Esophagus muscularis mucosa (tissue), 4 donors: ENCODE measurements at places on chromosomes 1 and 21. TPM values are rescaled to one million over a fixed set of nuclear protein-coding genes. Genes with fewer than 3 reads are reported as not detected.

Gene PADI2
- 0.39 TPM for total RNA-seq

Gene UTS2
- total RNA-seq: not detected

Gene PLA2G5
- total RNA-seq: 23.9 TPM

Gene IVL
- not detected for total RNA-seq

Gene IQGAP3
- total RNA-seq: 0.50 TPM

Gene HSPA6
- total RNA-seq: 2.8 TPM

Gene ISG15
- 40.3 TPM for total RNA-seq

DNA sequence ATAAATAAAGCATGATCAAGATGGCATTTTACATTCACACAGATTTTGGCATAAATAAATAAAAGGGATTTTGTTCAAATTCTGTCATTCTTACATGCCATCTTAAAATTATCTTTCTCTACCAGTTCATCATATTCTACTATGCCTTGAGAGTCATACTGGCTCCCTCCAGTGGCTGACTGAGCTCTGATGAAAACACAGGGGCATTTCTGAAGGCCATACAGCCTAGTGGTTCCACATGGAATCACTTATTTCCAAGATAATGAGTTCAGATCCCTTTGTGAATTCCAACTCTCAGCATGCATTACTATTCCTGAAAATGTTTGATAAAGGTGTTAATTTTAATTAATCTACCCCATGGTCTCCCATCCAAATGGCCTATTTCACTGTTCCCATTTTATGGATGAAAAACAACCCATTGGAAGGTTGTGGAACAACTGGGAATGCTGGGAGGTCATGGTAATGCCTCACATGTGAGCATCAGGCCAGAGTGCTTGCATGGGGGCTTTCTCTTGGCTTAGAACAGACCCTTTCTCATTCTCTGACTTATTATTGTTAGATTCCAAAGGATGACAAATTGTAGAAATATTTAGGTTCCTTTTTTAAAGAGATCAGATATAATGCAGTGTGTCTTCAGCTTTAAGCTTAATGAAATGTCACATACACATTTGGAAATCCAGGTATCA is 622.4 kb upstream of the PKN2 start:
- H3K36me3 ChIP-seq: no peaks in the 10 kb centered on the region
- H3K27me3 ChIP-seq: no peaks in the 10 kb centered on the region
- no peak overlapping the region for H3K4me3 ChIP-seq

DNA sequence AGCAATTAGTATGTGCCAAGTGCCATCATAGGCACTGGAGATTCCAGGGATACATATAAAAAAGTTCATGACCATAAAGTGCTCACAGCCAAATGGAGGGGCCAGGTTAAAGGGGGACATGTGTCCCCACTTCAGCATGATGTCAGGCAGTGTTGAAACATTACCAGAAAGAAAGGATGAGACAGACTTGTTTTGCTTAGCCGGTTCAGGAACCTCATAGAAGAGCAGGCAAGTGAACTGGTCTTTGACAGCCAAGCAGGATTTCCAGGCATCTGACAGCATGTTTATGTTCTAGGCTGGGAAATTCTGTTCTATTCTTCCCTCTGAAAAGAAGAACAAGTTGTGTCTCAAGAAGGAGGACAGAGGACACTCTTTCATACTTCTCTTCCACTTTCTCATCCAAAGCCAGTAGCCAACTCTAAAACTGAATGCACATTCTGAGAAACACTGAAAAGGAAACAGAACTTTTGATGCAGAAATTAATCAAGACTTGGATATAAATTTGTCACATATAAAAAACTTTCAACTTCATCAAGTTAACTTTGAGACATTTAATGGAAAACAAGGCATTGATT is 39.7 kb downstream of the GLUL start:
- no peak overlapping the region for H3K4me3 ChIP-seq
- H3K27ac ChIP-seq: peak overlapping the region; percentile 83

DNA sequence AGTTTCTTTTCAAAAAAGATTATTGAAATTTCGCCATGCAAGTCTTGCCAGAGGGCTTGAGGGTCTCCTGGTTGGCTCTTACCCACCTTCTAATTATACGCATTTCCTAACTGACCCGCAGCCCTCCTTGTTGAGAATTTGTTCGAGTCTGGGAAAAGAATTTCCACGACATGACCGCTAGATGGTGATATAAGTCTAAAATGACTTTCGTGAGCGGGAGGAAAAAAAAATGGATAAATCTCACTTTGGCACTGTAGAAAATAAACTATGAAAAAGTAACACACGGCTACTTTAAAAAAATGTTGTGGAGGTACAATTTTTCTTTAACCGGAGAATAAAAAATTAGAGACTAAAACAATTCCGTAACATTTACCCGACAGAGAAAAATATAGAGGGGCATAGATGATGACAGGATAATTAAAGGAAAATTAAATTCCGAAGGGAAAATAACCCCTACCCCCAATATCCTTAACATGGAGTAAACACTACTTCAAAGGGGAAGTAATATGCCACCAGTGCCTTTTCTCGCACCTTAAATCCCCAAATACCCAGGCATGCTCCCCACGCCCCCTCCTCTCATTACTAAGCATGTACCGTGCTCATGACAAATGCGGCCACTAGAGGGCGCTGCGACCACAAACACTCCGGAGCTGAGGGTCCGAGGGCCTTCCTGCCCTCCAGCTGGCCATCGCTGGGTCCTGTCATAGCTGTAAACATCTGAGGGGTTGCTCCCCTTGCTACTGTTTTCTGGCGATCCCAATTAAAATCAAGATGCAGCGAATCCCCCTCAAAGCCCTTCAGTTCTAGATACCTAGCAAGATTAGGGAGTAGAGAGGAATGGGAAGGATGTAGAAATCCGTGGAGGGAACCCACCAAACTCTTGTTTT is 266.9 kb downstream of the ASTN1 start:
- H3K36me3 ChIP-seq: no peaks in the 10 kb centered on the region
- DNase-seq: no peak
- H3K27me3 ChIP-seq: no peaks in the 10 kb centered on the region
- H3K4me1 ChIP-seq: peaks cover 9% of the 10 kb centered on the region
- peak overlapping the region; percentile 46 for H3K4me3 ChIP-seq

- H3K27me3 ChIP-seq: peaks cover 11% of the 10 kb centered on the region
- no peak overlapping the region for H3K27ac ChIP-seq
- DNase-seq: no peak
- no peaks in the 10 kb centered on the region for H3K36me3 ChIP-seq
- H3K4me3 ChIP-seq: no peak overlapping the region
- no peaks in the 10 kb centered on the region for H3K4me1 ChIP-seq
These were observed 23.6 kb downstream of the RGSL1 start for GRCh38 chr1:182473556-182473955.

DNA sequence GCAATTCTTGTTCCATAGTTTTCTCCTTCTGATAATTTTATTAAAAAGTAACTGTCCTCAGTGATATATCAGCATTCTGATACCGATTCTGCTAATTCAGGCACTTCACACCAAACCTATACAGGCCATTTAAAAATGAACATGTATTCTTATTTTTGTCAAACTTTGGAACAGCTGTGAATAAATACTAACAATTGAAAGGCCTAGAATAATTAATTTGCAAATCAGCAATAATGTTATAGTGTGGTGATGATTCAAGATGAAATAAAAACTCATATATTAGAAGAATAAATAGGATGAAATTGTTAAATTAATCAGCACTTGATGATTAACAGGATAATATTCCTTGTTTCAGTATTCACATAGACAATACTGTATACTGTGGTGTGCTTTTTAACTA is 9.9 kb downstream of the CDKN2C start:
- H3K27ac ChIP-seq: peak overlapping the region; percentile 98
- no peak for DNase-seq

DNA sequence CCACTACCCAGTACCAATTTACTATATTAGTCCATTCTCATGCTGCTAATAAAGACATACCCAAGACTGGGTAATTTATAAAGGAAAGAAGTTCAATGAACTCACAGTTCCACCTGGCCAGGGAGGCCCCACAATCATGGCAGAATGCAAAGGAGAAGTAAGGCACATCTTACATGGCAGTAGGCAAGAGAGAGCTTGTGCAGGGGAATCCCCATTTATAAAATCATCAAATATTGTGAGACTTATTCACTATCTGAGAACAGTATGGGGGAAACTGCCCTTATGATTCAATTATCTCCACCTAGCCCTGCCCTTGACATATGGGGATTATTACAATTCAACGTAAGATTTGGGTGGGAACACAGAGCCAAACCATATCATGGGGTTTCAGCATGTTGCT is 6.4 kb downstream of the CD58 start:
- H3K4me1 ChIP-seq: peaks cover 19% of the 10 kb centered on the region
- no peaks in the 10 kb centered on the region for H3K36me3 ChIP-seq
- H3K27ac ChIP-seq: no peak overlapping the region
- peak; percentile 50 for DNase-seq
- no peak overlapping the region for H3K4me3 ChIP-seq

DNA sequence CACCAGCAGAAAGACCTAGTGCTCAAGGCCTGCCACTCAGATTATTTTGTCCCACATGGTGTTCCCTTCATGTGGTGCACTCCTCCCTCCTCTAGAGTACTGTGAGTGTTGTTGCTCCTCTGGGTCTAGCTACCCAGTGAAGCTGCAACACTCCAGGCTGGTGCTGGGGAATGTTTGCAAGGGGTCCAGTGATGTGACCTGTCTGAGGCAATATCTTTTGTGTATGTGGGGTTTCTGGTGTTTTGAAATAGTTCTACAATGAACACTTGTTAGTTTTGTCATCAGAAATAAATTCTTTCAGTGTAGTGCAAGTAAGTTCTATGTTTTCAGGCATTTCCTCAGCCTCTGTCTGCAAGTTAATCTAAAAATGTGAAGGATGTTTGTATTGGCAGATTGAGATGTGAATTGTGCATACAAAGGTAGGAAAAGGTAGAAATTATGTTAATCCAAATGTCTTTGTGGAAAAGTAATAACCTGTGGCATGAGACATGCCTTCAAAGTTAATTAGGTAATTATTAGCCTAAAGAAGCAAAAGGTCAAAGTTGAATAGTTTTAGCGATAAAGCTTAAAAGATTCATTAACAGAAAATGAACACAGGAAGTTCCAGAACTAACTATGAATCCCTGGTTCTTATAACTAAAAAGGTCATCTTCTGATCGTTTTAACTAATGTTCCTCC is 616.8 kb downstream of the LTN1 start:
- H3K36me3 ChIP-seq: no peaks in the 10 kb centered on the region
- no peak for DNase-seq
- H3K27me3 ChIP-seq: no peaks in the 10 kb centered on the region
- H3K4me3 ChIP-seq: no peak overlapping the region
- H3K27ac ChIP-seq: no peak overlapping the region
- H3K4me1 ChIP-seq: no peaks in the 10 kb centered on the region

GRCh38 chr1:8541961-8542521 is 224.1 kb downstream of the SLC45A1 start:
- no peak for DNase-seq
- no peak overlapping the region for H3K4me3 ChIP-seq
- peaks cover 3% of the 10 kb centered on the region for H3K4me1 ChIP-seq
- no peak overlapping the region for H3K27ac ChIP-seq
- no peaks in the 10 kb centered on the region for H3K27me3 ChIP-seq

GRCh38 chr1:206911064-206911663 is 10.6 kb downstream of the FCMR start:
- no peak overlapping the region for H3K27ac ChIP-seq
- H3K4me3 ChIP-seq: no peak overlapping the region
- peaks cover 46% of the 10 kb centered on the region for H3K27me3 ChIP-seq

DNA sequence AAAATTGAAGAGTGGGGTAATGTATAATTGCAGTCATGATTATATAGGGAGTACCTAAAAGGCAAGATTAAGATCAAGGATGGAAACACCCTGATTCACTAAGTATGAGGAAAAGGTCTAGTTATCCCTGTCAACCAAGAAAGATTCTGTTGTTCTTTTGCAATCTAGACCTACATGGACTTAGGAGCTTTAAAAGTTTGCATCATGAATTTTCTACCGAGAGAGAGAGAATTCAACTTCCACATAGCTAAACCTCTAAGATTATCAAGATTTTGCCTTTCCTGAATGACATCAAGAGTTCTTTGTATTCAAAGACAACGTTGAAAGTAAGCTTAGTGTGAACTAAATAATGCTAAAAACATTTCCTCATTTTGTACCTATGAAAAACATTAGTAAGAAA is 78.8 kb upstream of the RBM34 start:
- DNase-seq: no peak
- H3K36me3 ChIP-seq: peaks cover 54% of the 10 kb centered on the region
- H3K27ac ChIP-seq: no peak overlapping the region

DNA sequence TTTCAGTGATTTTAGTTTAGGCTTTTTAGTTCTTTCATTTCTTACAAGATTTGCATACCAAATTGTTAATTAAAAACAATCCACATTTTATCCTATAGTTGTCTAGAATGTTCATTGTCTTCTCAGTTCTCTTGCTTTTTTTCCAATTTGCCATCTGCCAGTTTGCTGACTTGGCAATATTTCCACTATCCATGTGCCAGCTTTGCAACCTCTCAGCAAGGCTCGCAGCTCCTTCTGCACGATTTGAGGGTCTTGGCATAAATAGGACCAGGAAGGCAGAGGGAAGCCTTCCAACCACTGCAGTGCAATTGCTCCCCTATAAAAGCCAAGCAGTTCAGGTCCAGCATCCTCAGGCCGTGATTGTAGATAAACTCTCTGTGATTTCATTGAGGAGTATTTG is 306.8 kb upstream of the FMN2 start:
- no peak for DNase-seq
- H3K4me3 ChIP-seq: no peak overlapping the region
- H3K36me3 ChIP-seq: no peaks in the 10 kb centered on the region
- no peak overlapping the region for H3K27ac ChIP-seq

DNA sequence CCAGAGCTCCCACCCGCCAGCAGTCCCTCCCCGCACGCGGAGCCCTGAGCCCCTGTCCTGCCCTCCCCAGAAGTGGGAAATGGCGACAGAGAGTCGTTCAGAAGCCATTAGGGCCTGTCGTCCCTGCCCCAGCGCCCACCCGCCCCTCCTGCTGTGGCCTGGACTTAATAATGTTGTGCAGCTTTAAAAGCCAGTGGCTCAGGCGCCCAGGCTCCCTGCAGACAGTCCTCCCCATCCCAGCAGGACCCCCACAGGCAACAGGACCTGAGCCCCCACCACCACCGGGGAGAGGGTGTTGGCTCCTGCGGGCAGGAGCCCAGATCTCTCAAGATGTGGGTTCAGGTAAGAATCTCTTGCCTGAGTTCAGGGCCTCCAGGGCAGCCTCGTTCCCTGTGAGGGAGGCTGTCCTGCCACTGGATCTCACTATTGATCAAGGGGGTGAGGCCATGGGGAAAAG is 125.3 kb upstream of the RUNX3 start:
- H3K27me3 ChIP-seq: peaks cover 53% of the 10 kb centered on the region
- H3K4me3 ChIP-seq: no peak overlapping the region

- DNase-seq: no peak
- no peak overlapping the region for H3K4me3 ChIP-seq
- no peaks in the 10 kb centered on the region for H3K36me3 ChIP-seq
- H3K27ac ChIP-seq: no peak overlapping the region
These were observed 146.7 kb downstream of the CSMD2 start for GRCh38 chr1:34018285-34018684.

GRCh38 chr1:167158111-167158812 is 62.4 kb upstream of the POU2F1 start:
- no peaks in the 10 kb centered on the region for H3K4me1 ChIP-seq
- H3K27me3 ChIP-seq: no peaks in the 10 kb centered on the region
- H3K36me3 ChIP-seq: no peaks in the 10 kb centered on the region
- H3K4me3 ChIP-seq: no peak overlapping the region
